Fibroblast of skin of left quadriceps (primary cell): ENCODE measurements at places on chromosomes 2 and 18.

DNA sequence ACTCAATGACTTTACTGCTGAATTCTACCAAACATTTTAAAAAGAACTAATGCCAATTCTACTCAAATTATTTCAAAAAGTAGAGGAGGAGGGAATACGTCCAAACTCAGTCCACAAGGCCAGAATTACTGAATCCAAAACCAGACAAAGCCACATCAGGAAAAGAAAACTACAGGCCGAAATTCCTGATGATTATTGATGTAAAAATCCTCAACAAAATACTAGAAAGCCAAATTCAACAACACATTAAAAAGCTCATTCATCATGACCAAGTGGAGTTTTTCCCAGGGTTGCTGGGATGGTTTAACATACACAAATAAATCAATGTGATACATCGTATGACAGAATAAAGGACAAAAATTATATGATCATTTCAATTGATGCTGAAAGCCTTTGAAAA is 103.9 kb upstream of the UBE2E3 start:
- DNase-seq: no peak

GRCh38 chr2:235098269-235098668 is 146.5 kb downstream of the SH3BP4 start:
- DNase-seq: no peak

DNA sequence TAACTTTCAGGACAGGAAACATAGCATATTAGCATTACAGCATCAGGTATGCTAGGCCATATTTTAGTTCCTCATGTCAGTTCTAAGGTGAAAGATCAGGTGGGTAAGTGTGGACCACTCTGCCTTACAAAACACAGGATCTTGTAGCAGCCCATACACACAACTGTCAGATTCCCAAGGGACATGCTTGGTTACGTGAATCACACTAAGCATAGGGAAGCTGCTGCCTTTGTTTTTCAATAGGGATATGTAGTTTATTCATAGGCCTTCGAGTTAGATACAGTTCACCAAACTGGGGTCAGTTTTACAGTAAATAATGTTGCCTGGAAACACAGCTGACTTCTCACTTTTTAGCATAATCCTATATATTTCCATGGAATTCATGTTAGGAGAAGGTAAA is 116.1 kb upstream of the OTX1 start:
- no peak for DNase-seq

DNA sequence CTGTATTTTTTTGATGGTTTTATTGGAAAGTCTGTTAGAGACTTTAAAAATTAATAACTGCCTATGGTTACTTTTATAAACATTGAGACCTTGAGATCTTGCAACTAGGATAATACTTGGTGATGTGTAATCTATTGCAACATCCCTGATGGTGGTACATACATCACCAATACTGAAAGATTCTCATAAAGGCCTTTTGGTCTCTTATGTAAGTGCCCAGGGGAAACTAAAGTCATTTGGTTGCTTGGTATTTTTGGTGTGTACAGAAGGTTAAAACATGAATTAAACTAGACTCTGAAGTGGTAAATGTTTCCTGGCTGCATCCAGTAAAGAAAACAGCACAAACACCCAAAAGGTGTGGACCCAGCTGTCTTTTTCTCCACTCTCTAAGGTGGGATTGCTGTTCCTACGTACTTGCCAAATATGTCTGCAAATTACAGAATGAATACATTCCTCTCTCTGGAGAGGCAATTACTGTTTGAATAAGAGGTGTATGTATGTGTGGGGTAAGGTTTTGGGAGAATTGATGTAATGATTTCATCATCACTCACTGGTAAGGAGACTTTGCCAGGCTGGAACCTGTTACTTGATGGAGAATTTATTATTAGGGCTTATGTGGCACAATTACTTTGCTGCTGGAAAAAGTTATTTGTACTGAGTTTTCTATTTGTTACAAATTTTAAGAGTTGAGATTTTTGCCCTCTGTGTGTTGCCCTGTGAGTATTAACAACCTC is 3.6 kb downstream of the B3GNT2 start:
- no peak for DNase-seq

DNA sequence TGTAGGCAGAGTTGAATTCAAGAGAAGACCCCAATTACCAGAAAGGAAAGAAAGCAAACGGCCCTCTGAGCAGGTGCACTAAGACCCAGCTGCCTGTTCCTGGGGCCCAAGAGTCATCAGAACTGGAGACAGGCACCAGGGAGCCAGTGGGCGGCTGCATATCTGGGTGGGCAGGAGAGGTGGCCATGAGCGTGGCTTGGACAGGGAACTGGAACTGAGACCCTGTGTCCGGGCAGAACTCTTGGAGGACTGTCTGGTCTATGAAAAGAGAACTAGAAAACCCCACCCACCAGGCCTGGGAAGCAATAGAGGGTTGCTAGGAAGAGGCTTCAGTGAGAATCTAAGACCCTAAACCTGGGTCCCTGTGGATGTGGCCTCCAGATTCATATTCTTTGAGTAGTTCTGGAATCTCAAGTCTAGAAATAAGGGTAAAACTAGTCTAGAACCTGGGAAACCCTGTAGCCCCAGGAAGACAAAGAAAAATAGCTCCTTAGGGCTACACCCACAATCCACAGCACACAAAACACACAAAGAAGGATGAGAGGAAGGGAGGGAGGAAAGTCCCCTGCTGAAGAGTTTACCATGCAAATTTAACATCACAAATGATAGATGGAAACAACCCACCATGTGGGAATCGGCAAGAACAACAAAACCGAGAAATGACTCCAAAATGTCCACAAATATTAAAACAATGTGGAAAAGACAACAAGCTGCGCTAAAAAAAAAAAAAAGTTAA is 147.0 kb downstream of the HDAC4 start:
- no peak for DNase-seq

DNA sequence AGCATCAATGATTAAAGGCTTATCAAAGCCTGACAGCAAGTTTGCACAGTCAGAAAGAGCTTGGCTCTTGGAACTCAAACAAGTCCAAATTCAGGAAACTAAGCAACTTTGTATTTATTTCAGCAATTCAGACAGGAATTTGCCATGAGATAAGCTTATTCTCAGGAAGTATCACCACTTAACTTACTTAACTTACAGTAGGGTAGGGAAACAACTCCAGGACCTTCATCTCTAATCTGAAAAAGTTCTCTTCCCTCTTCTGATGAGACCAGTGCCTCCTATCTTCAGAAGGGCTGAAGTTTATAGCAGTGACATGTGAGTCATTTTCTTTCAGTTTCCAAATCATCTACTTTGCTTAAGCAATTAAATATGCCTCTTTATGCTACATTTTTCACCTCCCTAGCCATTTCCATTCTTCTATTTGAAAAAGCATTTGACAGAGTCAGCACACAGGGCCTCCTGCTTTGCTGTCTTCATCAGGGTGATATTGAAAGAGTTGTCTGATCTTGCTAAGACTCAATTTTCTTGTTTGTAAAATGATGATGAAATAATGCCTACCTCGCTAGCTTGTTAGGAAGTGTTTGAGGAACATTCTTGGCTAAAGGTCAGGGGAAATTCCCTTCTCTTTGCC is 389.5 kb downstream of the RND3 start:
- no peak for DNase-seq

GRCh38 chr2:94996305-94997100 is 29.0 kb upstream of the MAL start:
- no peak for DNase-seq

DNA sequence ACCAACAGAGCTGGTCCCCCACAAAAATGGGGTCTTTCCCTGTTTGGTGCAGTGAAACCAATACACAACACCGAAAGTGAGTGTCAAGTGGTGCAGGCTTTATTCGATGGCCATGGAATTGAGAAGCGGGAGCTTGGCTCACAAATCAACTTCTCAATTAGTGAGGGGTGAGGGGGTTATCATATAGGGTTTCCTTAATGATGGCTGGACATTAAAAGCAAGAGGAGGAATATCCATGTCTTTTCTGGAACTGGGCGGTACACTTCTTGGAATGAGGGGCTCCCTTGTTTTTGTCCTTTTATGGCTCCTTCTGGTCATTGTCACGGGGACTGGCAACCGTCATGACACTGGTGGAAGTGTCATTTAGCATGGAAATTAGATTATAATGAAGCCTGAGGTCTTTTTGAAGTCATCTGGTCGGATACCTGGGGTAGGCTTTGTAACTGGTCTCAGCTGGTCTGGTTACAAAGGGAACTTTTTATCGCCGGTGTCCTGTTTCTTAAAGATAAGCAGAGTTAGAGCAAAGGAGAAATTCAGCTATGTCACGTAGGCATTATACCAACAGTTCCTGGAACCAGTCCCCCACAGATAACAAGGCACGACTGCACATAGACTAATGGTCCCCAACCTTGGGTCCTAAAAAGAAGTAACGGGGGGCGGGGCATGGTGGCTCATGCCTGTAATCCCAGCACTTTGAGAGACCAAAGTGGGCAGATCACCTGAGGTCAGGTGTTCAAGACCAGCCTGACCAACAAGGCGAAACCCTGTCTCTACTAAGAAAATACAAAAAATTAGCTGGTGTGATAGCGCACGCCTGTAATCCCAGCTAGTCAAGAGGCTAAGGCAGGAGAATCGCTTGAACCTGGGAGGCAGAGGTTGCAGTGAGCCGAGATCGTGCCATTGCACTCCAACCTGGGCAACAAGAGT is 93.5 kb upstream of the NDUFV2 start:
- no peak for DNase-seq

GRCh38 chr2:120669121-120669952 is 66.3 kb upstream of the GLI2 start:
- DNase-seq: peak; percentile 44

DNA sequence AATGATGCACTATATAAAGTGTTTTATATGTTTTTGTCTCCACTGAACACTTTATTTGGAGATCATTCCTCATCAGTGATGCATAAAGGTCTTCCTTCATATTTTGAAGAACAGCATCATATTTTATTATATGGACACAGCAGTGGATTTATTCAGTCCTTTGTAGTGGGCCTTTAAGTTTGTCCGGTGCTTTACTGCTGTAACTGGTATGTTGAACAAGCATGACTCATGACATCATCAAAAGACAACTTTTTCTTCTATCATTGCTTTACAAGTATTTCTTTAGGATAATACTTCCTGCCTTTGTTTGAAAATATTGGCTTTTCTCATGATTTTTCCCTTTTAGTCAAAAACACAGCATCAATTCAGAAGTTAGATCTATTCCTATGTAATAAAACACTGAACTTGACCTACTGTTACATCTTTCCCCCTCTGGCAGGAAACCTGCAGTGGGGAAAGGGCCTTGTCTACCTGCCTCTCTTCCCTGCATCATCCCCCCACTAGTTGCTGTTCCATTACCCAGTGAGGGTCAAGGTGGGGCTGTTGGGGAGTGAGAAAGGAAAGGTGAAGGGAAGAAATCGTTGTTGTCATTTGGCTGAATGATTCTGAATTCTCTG is 241.2 kb downstream of the CYP26B1 start:
- no peak for DNase-seq

GRCh38 chr18:35436076-35436649 is 59.0 kb upstream of the ZNF396 start:
- DNase-seq: peak; percentile 23

GRCh38 chr2:43484323-43484930 is 111.4 kb downstream of the THADA start:
- peak; percentile 72 for DNase-seq

GRCh38 chr2:137670111-137670510 is 294.2 kb upstream of the HNMT start:
- no peak for DNase-seq

GRCh38 chr2:64914735-64915509 is 74.3 kb upstream of the SLC1A4 start:
- DNase-seq: no peak

DNA sequence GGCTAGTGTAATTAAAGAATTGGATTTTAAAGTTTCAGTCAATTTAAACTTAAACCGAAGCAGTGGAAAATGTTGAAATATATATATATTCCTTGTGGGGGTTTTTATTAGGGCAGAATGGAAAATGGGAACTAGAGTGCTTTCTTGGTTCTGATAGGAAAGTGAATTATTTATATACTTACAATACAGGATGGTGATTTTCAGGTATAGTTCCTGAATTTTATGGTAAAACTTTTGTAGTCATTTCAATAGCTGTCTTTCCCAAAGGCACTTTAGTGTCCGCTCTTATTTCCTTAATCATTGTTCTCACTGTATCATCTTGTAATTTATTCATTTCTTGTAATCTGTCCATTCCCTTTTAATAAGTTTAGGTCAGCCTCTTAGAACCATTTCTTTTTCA is 1.9 kb downstream of the RPL37A start:
- DNase-seq: no peak

GRCh38 chr2:201402651-201403562 is 45.8 kb upstream of the FLACC1 start:
- peak; percentile 78 for DNase-seq

DNA sequence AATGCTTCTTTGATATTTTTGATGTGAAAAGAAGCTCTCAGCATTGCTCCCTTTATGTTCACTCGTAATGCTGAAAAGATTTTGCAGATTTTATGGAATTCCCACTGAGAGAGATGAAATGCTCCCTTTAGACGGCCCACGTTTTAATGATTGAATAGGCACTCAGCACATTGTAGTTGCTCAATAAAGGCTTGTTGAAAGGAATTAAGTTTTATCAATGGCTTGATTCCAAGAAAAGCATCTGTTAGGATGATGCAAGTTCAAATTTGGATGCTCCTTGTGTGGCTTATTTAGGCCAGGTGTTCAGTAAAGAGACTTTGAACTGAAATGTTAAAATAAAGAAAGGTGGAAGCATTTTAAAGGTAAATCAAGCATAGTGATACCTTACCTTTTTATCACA is 725.1 kb downstream of the EPHA4 start:
- peak; percentile 18 for DNase-seq

GRCh38 chr2:163370169-163370886 is 365.5 kb downstream of the FIGN start:
- DNase-seq: no peak

- no peak for DNase-seq
These were observed 6.3 kb downstream of the THOC1 start for GRCh38 chr18:261398-262073.

DNA sequence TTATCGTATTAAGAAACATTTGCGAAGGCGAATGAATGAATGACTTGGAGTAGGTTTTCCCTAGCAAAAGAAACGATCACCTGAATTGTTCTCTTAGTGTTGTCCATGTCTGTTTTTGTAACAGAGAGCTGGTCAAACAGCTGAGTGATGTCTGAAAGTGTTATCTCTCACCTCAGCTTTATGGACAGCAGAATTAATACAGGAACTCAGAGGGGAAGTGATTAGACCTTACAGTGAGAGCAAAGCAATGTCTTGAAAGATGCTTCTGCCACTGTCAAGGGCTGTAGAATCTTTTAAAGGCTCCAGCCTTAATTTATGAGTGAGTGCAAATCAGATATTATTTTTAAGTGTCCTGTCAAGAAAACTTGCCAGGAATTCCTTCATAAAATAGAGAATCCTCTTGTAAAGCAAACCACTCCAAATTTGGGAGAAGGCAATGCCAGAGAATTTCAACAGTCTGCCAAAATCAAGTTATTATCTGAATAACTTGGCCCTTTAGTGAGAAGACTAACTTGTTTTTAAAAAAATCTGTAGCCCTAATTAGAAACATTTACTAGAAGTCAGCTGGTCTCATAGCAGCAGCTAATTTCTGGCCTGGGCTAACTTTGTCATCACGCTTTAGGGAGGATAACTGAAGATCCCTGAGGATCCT is 60.7 kb downstream of the CDC42EP3 start:
- DNase-seq: peak; percentile 89

GRCh38 chr18:59700535-59700967 is 3.3 kb upstream of the CCBE1 start:
- no peak for DNase-seq
